ENCODE measurements at places on chromosomes 1 and 21.
A peak's percentile ranks its signal among the peaks of the same experiment; 100 is the strongest.

GRCh38 chr21:27422435-27422834 is 455.5 kb upstream of the ADAMTS5 start:
- no peak for DNase-seq

- no peak for DNase-seq
Measured at GRCh38 chr1:162629651-162630050, 2.6 kb upstream of the DDR2 start.

- no peak for DNase-seq
Measured at GRCh38 chr1:243288062-243288461, 32.2 kb downstream of the SDCCAG8 start.

GRCh38 chr1:56830052-56830451 is 10.8 kb upstream of the FYB2 start:
- no peak for DNase-seq

DNA sequence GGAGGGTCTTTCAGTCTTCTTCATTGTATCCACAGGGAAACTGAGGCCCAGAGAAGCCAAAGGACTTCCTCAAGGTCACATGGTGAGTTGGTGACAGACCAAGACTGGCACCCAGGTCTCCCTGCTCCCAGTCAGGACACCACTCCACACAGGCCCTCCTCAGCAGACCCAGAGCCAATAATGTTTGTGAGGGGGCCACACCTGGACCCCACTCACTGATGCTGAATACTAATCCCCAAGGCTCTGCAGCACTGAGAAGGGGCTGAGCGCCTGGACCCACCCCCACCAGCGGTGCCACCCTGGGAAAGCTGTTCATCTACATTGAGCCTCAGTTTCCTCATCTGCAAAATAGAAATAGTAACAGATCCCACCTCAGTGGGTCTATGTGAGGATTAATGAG is 79.5 kb downstream of the GLIS1 start:
- no peak for DNase-seq

DNA sequence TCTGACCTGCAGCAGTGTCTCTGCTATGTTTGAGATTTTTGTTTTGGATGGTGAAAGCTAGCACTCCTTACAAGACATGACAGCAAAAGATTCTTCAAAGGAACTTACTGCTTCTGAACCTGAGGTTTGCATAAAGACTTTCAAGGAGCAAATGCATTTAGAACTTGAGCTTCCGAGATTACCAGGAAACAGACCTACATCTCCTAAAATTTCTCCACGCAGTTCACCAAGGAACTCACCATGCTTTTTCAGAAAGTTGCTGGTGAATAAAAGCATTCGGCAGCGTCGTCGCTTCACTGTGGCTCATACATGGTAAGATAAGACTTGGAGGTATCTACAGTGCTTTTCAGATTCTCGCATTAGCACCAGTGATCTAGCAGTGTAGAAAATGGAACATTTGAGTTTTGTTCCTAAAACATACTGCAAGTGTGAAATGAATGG is 200.2 kb downstream of the PDE4B start:
- DNase-seq, result no peak

- no peak for DNase-seq
Measured at GRCh38 chr1:101262630-101263348, 26.0 kb downstream of the S1PR1 start.

DNA sequence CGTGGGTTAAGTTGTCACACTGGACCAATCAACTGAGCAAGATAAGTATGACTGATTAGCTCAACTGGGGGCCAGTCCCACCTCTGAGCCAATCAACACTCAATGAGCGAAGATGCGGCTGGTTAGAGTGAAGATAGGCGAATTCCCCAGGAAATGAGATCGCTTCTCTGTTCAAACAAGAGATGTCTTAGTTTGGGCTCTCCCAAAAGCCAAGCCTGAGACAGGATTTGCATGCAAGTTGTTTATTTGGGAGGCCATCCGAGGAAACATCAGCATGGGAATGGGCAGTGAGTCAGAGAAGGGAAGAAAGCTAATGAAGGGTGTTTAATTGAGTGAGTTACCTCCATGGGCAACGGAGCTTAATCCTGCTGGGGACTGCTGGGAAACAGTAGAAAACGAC is 4.9 kb upstream of the GJB5 start:
- DNase-seq, result no peak

DNA sequence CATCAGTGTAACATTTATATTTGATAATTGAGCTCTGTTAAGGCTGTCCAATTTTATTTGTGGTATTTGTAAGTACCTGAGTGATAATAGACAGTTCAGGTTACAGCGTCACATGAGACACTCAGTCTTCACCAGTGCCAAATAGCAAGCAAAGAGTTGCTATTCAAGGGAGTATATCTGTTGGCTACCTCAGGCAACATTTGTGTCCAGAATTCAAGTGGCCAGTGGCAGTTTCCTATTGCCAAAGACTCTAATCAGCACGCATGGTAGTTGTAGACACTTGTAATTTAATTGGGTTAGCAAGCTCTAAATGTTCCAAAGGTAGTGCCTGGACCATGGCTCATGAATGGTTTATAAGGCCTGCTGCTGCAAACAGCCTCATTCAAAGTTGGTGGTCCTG is 1524.3 kb upstream of the B3GALT2 start:
- DNase-seq, result no peak

DNA sequence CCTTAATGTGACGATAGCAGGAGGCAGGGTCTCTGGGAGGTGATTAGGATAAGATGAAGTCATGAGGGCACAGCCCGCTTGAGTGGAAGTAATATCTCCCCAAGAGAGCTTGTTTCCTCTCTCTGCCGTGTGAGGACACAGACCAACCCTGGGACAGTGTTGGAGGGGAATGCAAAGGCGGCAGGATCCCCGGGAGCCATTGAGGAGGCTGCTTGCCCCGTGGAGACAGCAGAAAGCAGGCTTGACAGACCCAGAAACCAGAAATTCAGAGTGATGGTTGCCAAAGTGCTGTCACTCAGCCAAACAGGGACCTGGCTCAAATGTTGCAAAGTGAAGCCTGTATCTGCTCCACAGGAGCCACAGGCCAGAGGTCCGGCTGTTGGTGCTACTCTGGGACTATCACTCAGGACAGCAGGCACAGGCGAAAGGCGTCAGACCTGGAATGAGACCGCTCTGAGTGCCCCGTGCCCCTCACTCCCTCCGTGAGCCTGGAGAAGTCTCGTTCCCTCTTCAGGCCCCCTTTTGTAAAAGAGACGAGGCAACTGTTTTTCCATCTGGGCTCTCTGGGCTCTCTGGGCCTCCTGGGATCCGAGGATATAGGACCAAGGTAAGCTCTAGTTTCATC is 96.6 kb upstream of the VANGL1 start:
- DNase-seq, result no peak

DNA sequence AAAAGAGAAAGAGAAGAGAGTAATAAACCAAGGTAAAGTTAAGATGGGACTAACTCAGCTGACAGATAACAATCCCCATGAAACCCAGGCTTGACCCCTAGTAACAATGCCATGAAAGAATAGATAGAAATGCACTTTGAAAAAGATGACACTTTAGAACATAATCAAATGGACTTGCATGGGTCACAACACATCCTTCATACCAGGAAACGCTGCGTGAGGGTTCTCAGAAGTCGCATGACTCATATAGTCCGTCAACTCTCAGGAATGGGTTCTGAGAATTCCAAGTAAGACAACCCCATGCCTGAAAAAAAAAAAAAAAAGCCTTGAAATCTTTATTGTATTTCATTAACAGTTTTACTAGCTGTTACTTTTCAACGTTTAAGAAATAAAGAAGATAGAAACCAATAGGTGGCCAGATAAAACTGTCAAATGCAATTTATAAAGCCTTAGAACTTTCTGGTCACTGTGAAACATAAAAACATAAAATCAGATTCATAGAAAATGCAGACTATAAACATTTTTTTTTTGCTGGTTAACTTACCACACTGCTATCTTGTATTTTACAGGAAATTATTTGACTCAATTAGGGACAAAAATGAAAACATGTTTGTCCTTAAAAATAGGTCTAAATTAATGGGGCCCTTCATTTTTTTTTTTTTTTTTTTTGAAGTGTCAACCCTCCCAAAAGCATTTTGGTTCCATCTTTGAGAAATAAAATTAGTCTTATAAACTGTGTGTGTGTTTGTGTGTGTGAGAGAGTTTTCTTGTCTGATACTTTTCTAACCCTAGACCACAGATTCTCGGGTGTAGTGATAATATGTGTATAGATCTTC is 202.1 kb downstream of the NCAM2 start:
- DNase-seq, result peak; percentile 12

DNA sequence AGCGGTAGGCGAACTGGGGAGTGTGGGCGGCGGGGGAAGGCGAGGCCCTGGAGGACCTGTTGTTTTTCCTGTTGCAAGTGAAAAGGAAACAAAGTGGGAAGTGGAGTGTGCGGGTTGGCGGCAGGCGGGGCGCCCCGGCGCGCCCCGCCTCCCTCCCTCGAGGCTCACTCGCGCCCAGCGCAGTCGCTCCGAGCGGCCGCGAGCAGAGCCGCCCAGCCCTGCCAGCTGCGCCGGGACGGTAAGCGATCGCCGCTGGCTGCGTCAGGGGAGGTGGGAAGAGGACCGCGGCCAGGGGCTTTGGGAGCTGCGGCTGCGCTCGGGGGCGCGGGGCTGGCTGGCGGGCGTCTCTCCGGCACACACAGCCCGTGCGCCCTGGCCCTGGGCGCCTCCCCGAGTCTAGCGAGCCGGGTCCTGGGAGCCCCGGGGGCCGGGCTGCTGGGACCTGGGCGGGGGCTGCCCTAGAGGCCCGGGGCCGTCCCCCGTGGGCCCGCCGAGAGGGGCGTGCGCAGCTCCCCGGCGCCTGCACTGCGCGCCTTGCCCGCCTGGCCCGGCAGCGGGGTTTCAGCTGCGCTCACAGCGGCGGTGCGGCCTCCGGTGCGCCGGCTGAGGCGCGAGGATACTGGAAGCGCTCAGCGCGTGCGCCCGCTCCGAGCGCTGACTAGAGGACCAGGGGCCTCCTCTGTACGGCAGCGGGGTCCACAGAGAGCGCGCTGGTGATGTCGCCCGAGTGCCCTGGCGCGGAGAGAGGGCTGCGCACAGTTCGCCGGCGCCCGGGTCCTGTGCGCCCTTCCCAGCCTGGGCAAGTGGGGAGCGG is at the start of gene PIK3CD:
PIK3CD (plus strand) TSS at position 167 of the 814 bp plus-strand sequence. CDS start 58,725 bp downstream, outside the sequence.
- DNase-seq, result peak; percentile 30

- DNase-seq, result no peak
Measured at GRCh38 chr1:1173061-1173792, 453 bp upstream of the TTLL10 start.

GRCh38 chr21:26423511-26423910 is 149.6 kb downstream of the CYYR1 start:
- no peak for DNase-seq

DNA sequence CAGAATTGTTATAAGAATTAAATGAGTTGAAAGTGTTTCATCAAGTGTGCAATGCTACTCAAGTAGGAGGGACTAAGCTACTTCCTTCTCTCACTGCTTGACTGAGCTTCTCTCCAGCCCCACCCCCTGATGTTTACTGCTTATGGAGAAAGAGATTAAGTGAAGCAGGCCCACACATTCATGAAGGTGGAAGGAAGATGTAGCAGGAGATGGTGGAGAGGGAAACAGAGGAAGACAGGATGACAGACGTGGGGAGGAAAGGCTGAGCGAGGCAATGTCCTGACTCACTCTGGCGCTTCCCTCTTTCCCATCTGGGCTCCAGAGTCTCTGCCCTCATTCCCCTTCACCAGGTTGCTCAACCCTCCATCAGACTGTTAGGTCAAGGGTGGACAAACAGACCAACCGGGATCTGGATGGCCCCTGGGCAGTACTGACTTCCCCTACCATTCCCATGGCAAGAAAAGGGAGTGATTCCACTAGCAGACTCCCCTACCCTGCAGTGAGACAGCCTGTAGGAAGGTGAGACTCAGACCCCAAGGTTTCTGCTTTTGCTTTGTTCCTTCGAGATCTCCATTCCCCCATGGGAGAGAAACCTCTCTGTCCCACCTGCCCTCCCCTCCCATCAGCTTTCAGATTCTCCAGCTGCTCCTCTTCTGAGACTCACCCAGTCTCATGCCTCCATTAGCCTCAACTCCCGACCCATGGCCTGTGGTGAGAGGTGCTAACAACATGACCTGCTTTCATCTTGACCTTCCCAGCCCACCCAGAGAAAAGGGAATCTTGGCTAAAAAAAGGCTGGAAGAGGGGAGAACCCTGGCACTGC is 3.1 kb upstream of the ARHGEF2 start:
- peak; percentile 61 for DNase-seq

DNA sequence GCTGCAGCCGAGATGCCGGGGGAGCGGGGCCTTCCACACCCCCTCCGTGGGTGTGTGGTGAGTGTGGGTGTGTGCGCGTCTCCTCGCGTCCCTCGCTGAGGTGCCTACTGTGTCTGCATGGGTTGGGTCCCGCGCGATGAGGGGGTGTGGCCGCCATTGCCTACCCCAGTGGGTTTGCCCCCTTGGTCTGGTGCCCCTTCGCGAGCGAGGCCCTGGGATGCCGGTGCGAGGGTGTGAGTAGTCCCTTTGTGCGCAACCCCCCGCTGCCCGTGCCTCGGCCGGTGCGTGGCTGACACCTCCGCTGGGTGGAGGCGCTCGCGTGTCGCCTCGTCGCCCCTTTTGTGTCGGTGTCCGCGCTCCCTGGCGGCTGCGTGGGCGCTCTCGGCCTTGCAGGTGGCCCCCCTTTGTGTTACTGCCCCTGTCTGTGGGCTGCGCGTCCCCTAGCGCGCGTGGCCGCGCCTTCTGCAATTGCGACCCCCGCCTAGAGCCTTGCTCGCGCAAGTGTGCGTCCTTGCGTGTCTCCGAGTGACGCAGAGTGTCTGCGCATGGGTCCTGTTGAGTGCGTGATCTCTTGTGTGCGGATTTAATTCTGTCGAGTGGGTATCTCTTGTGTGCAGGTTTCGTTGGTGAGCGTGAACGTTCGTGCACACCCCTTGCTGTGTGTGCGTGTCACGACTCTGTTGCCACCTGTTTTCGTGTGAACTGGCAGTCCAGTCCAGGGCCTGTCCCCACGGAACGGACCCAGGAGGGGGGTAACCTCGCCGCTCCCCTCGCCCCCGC is 553 bp downstream of the TTC3 start:
- peak; percentile 62 for DNase-seq

DNA sequence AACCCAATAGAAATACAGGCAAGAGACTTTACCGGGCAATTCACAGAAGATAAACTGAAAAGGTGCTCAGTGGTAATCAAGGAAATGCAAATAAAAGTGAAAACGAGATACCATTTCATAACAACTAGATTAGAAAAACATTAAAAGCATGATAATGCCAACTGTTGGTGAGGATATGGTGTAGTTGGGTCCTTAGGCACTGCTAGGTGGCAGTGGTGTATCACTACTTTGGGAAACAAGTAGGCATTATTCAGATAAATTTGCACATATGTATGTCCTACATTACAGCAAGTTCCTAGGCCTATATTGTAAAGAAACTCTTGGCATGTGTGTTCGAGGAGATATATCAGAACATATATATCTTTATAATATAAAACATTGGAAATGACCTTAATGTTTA is 31.0 kb downstream of the AZIN2 start:
- peak; percentile 18 for DNase-seq

DNA sequence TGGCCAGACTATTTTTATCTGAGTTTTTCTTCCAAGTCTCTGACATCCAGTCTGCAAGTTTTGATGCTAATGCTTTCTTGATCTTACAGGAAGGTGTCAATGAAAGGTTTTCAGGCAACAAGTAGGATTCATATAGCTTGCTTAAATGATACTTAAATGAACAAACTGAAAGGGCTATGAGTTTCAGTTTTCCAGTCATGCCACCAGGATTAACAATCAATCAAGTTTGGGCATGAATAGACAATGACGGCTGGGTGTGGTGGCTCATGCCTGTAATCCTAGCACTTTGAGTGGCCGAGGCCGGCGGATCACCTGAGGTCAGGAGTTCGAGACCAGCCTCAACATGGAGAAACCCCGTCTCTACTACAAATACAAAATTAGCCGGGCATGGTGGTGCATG is 34.3 kb upstream of the SLC16A1 start:
- DNase-seq, result no peak
